Pancreas (tissue), 10 donors: ENCODE measurements at places on chromosomes 11 and 22. TPM values are rescaled to one million over a fixed set of nuclear protein-coding genes. Genes with fewer than 3 reads are reported as not detected.

DNA sequence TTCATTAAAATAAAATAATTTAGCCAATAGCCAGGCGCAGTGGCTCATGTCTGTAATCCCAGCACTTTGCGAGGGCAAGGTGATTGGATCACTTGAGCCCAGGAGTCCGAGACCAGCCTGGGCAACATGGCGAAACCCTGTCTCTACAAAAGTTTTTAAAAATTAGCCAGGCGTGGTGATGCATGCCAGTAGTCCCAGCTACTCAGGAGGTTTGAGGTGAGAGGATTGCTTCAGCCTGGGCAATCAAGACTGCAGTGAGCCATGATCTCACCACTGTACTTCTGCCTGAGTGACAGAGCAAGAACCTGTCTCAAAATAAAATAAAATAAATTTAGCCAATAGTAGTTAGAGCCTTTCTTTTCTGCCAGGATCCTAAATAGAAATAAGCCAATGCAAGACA lies 12.2 kb downstream of the HPS5 start:
- DNase-seq = no peak

GRCh38 chr11:3815845-3816244 lies 7.5 kb downstream of the PGAP2 start:
- no peak for DNase-seq

DNA sequence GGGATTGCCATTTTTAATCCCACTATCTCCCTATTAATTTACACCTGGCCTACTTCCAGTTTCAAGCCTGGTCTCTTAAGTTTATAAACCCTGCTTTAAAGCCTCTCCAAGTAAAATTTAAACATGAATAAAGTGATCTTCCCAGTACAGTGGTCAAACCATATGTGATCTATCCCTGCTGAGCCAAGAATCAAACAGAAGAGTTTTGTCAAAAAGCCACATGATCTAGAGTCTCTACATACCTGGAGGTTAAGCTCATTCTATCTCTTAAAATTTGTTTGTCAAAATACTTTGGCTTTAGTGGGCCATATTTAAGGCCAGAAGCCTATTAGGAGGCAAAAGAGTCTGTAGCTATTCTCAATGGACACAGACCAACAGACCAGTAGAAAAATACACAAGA lies 42.9 kb upstream of the DDI1 start:
- DNase-seq = no peak

DNA sequence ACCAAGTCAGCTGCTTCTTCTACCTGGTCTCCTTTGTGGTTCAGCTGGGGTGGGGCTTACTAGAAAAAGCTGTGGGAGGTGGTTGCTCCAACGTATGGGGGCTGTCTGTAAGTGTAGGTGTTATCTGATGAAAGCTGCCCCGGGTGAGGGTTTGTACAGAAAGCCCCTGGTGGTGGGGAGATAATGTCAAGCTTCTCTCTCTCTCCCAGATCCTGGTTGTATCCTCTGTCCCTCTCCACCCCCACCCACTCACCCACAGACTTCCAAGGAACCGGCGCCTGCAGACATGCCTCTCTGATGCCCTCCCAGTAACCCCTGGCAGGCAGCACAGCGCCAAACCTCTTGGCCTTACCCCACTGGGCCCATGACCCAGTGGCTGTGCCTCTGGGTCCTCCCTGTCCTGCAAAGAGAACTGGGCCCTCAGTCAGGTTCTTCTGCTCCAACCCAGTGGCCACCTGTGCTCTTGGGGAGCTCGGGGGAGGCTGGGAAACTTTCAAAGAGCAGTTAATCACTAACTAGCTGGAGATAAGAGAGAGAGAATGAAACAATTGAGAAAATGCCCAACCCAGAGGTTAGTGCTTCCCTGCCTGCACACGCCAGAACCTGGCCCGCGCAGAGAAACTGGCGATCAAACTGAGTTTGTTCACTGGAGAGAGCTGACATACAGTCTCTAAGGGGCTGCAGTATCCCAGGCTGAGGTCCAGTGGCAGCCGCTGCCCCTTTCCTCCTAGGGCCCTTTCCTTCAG lies 20.4 kb upstream of the EHF start:
- peak; percentile 73 for DNase-seq

GRCh38 chr11:65498042-65498726 lies 661 bp upstream of the MALAT1 start:
- peak; percentile 64 for DNase-seq

XKR3 gene
- not detected for total RNA-seq

ENTHD1 gene
- total RNA-seq = not detected

BRSK2 gene
- total RNA-seq = 64.9 TPM
